Stimulated activated CD8-positive, alpha-beta memory T cell treated with anti-CD3 and anti-CD28 coated beads, Interleukin-2, amount 100 ng/mL, for 1 hour (primary cell): ENCODE measurements at places on chromosomes 13 and 19.

DNA sequence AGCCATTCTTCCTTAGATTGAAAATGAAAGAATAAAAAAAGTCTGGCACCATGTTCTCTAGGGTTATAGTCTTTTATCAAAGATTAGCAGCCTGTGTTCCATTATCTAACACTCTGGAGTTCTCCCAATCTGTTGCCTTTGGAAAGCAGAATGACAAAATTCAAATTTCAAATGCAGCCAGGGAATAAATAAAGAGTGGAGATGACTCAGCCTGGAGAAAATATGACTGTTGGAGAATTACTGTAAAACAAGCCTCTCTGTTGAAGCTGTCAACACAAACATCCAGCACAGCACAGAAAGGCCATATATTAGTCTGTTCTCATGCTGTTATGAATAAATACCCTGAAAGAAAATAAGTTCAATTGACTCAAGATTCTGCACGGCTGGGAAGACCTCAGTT is 650.5 kb upstream of the SLC10A2 start:
- no peak for DNase-seq

DNA sequence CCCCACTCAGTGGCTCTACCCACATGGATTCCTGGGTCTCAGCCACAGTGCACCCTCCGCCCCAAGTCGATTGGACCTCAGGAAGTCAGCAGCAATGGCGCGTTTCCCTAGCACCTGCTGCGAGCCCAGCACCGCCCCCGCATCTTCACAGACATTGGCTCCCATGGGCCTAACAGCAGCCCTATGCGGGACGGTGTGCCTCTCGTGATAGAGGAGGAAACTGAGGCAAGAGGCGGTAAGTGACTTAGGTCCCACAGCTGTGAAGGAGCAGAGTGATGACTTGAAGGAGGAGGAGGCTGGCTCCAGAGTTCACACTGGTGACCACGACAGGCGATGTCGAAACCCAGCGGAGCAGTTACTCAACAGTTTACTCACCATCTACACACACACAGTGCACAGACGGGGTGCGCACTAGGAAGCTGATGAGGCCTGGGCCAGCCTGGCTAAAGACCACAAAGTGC is 104.5 kb upstream of the SOX1 start:
- no peak for DNase-seq

DNA sequence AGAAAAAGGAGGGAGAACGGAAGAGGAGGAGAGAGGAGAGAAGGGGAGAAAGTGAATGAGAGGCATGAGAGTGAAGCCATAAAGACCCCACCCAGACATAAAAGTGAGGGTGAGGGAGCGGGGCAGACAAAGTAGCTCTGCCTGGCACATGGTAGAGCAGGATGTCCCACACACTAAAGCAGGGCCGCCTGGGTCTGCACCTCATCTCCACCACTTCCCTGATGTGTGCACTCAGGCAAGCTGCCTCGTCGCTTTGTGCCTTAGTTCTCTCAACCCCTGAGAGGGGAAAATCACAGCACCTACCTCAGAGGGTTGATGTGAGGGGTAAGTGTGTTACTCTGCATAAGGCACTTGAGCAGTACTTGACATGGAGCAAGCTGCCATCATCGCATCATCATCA is 488.1 kb downstream of the COG6 start:
- DNase-seq, result no peak

- DNase-seq, result no peak
These were observed 6.2 kb downstream of the AP1M1 start for GRCh38 chr19:16204005-16204294.

GRCh38 chr13:93984052-93984451 is 495.4 kb downstream of the DCT start:
- DNase-seq, result no peak

- DNase-seq, result no peak
These were observed 32.0 kb upstream of the ASF1B start for GRCh38 chr19:14168259-14168972.

- no peak for DNase-seq
These were observed 1.4 kb downstream of the SH2D3A start for GRCh38 chr19:6765738-6766356.

GRCh38 chr19:31066385-31066784 is 282.9 kb downstream of the TSHZ3 start:
- no peak for DNase-seq

DNA sequence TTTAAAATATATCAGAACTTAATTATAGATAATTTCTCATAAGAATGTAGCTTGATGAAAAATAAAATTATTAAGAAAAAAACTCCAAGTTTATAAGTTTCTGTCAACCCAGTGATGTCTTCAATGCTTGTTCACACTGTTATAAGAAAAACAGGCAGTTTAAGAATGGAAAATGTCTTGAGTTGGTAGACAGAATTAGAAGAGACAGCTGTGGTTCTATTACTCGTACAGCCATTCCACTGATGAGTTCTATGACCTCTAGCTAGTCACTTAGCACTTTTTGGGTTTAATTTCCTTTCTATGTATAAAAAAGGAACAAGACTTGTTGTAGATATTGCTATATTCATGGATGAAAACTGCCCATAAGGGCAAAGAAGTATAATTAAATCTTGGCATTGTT is 1013.1 kb upstream of the ATXN8OS start:
- DNase-seq, result no peak

GRCh38 chr13:40059540-40060232 is 404.2 kb downstream of the COG6 start:
- no peak for DNase-seq

- peak; percentile 1 for DNase-seq
These were observed 32.2 kb downstream of the ANKRD27 start for GRCh38 chr19:32642771-32643170.

GRCh38 chr19:43446746-43447489 is 18.5 kb downstream of the LYPD3 start:
- peak; percentile 65 for DNase-seq

- no peak for DNase-seq
These were observed 5.7 kb downstream of the HOOK2 start for GRCh38 chr19:12769689-12770088.

DNA sequence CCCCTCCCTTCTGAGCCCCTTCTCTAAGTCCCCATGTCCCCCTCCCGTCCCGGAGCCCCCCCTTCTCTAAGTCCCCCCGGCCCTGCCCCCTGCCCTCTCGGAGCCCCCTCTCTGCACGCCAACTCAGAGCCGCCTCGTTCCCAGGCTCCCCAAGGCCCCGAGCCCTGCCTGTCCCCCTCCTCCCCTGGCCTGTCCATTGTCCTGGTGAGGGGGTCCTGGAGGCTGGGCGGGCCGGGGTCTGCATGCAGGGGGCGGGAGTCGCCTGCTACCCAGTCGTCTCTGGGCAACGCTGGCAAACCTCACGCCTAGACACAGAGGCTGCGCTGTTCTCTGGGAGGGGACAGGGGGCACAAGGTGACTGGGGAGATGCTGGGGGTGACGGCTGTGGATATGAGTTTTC is 39.2 kb upstream of the SEMA6B start:
- no peak for DNase-seq

GRCh38 chr13:60759499-60759898 is 362.5 kb downstream of the TDRD3 start:
- no peak for DNase-seq

GRCh38 chr13:57632276-57633140 is 964 bp downstream of the PCDH17 start:
- no peak for DNase-seq

DNA sequence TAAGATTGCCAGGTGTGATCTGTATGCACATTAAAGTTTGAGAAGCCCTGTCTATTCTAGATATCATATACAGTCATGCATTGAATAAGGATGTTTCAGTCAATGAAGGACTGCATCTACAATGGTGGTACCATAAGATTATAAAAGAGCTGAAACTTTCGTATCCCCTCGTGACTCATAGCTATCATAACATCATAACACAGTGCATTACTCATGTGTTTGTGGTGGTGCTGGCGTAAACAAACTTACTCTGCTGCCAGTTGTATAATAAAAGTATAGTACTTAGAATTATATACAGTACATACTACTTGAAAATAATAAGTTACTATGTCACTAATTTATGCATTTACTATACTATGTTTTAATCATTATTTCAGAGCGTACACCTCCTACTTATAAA is 489.3 kb downstream of the GPC6 start:
- no peak for DNase-seq

DNA sequence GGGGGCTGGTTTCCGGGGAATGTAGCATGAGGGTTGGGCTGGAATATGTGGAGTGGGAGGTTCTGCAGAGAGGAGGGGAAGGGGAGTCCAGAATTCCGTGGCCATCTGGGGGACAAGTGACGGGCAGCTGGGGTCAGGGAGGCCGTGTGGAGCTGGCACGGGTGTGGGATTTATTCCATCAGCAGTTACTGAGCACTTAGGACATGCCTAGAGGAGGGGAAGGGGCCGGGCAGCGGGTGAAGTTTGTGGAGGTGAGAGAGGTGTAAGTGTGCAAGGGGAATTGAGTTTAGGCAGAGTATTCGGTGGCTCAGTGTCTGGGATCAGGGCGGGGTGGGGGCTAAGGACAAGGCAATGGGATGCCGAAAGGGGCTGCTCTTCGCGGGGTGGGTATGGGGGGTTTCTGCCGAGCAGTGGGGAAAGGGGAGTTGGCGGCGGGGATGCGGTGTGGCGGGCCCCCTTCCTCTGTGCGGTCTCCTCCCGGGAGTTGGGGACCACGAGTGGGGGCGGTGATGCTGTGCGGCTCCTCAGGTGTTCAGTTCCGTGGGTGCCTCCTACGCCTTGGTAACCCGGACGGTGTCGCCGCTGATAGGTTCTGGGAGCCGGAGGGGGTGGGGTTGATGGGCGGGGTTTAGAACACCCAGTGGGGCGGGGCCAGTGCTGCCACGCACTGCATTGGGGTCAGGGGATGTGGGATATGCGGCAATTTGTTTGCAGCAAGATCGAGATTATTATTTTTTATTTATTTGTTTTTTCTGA is 5.4 kb downstream of the CCDC61 start:
- DNase-seq, result peak; percentile 65

DNA sequence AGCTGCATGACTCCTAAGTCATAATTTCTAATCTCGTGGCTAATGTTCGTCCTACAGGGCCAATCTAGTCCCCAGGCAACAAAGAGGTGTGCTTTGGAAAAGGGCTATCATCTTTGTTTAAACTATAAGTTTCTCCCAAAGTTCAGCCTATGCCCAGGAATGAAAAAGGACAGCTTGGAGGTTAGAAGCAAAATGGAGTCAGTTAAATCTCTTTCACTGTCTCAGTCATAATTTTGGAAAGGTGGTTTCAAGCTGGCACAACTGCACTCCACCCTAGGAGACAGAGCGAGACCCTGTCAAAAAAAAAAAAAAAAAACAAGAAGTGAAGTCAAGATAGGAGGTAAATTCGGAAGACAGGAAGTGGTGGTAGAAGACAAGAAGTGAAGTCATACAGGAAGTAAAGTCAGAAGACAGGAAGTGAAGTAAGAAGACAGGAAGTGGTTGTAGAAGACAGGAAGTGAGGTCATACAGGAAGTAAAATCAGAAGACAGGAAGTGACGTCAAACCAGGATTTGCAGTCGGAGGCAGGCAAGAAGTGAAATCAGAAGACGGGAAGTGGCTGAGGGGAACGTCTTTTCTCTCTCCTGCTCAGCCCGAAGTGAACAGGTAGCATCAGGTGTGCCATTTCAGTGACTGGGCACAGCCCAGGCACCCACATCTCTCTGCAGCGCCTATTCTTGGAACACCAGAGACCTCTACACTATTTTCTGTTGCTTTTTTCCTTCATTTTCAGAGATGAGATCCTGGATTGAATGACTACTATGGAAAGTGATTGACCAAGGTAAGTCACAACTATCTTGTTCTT is 32.2 kb downstream of the GP6 start:
- DNase-seq, result peak; percentile 15

GRCh38 chr13:70703755-70704154 is 595.5 kb upstream of the KLHL1 start:
- no peak for DNase-seq

GRCh38 chr13:111923439-111923838 is 143.5 kb upstream of the SOX1 start:
- DNase-seq, result no peak

- DNase-seq, result no peak
These were observed 587 bp downstream of the TMEM238 start for GRCh38 chr19:55383279-55384130.

DNA sequence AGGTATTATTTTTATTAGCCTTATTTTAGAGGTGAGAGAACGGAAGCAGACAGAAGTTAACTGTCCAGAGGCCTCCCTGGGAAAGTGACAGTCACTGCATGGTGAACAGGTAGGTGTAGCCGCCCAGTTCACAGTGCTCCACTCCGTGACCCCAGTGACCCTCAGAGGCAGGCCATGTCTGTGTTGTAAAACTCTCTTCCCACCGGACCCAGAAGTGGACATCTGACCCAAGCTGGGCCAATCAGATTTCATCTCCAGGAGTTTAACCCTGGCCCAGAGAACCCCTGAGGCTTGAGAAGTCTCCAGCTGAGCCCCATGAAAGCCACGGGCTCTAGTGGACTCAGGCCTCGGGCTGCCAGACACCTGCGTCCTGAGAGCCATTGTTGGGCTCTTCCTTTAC is 83.6 kb upstream of the FARP1 start:
- DNase-seq, result no peak

DNA sequence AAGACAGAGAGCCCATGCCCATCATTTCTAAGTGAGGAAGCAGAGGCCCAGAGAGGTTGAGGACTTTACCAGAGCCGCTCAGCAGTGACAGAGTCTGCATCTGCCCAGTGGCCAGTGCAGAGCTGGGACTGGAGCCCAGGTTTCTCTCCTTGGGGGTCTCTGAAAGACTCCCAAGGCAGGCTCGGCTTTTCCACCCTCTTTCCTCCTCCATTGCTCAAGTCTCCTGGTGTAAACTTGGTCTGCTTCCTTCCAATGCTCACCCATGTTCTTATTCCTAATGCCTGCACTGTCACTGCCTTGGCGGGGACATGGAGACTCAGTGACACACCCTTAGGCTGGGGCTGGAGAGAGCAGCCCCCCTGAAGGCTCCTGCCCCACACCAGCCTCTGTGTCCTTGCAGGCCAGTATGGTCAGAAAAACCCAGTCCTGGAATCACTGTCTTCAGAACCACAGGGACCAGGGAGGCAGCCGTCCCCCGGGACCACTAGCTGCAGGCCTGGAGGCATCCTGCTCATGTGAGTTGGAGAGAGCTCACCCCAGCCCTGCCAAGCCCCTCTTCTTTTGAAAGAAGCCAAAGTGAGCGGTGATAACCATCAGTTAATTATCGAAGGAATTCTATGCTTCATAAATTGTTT is 211.0 kb upstream of the ZNF536 start:
- DNase-seq, result no peak

DNA sequence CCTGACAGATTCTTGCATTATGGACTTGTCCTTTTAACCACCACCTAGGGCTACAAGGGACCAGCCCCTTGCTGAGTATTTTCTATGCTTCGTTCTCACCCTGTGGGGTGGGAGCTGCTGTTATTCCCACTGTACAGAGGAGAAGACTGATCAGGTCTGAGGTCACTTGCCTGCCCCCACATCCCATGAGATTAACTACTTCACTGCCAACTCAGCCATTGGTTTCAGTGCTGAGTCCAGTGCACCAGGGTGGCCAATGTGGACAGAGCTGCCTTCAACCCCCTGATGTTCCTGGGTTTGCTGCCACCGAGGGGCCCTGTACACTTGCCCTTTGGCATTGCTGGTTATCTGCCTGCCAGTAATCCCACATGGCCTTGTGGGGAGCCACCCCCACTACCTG is 6.9 kb downstream of the PRKACA start:
- DNase-seq, result no peak
